ENCODE measurements at places on chromosomes 11 and 22.

DNA sequence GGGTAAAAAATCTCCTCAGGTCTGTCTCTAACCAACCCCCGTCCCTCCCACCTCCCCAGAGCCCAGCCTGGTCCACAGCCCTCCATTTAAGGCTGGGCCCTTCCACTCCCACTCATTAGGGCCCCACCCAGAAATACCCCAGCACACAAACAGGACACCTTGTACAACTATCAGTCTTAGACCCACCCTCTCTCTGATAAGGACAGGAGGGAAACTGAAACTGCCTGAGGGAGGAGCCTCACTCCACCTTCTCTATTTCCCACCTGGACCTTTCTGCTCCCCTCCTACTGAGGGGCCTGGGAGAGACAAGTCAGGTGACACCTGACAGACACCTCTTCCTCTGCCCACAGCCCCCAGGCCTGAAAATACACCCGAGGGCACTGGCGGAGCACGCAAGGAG lies 90.2 kb downstream of the PLEKHA7 start:
- DNase-seq = no peak

- no peak for DNase-seq
Measured at GRCh38 chr22:30007361-30007760, 72.9 kb upstream of the HORMAD2 start.

- DNase-seq = no peak
Measured at GRCh38 chr22:45254388-45254787, 13.7 kb upstream of the KIAA0930 start.

DNA sequence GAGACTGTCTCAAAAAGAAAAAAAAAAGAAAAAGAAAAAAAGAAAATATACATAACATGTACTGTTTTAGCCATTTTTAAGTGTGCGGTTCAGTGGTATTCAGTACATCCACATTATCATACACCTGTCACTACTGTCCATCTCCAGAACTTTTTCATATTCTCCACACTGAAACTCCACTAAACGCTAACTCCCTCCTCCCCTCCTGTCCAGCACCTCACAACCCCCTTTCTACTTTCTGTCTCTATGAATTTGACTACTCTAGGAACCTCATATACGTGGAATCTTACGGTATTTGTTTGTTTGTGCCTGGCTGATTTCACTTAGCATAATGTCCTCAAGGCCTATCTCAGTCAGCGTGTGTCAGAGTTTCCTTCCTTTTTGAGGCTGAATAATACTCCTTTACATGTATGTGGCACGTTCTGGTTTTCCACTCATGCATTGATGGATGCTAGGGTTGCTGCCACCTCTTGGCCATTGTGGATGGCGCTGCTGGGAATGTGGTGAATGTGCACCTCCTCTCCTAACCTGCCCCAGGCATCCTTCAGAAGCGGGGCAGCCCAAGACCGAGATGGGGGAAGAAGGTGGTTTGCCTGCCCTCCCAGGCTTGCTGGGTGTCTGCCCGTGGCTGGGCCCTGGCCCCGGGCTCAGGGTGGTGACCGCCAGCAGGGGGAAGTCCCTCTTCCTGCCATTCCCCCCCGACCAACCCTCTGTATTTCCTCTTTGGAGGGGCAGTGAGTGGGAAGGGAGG lies 60.5 kb downstream of the BCR start:
- no peak for DNase-seq

DNA sequence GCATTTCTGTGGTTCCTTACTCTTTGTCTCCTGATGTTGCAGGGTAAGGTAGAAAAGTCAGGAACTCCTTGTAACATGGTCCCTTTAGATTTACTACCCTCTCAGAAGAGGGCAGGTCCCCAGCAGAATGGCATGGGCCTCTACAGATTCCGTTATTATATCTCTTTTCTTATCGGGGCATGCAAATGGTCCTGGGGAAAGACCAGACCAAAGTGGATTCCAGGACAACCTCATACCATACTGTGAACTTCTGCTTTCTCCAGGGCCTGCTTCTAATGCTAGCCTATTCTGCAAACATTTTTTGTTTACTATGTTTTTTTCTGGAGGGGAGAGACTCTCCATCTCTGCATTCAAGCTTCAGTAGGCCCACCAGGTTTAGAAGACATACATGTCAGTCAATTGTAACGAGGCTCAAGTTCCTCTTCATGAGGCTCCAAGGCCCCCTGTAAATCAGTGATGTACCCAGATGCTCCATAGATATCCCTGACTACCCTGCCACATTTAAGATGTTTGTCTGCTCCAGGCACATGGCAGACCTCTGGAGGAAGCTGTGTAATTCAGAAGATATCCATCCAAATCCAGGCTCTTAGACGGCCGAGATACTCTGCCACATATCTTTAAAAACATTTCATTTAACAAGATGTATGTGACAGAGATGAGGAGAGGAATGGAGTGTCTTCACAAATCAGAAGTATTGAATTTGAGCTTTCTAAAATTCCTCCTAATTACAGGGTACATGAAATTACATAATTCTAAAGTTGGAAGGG lies 8.5 kb upstream of the ME3 start:
- DNase-seq = no peak

- DNase-seq = no peak
Measured at GRCh38 chr11:72706579-72706978, 32.4 kb upstream of the PDE2A start.

GRCh38 chr11:62974848-62975522 lies 9.8 kb downstream of the SLC22A6 start:
- DNase-seq = peak; percentile 17

- DNase-seq = no peak
Measured at GRCh38 chr22:48919187-48919590, 908.5 kb downstream of the BRD1 start.

DNA sequence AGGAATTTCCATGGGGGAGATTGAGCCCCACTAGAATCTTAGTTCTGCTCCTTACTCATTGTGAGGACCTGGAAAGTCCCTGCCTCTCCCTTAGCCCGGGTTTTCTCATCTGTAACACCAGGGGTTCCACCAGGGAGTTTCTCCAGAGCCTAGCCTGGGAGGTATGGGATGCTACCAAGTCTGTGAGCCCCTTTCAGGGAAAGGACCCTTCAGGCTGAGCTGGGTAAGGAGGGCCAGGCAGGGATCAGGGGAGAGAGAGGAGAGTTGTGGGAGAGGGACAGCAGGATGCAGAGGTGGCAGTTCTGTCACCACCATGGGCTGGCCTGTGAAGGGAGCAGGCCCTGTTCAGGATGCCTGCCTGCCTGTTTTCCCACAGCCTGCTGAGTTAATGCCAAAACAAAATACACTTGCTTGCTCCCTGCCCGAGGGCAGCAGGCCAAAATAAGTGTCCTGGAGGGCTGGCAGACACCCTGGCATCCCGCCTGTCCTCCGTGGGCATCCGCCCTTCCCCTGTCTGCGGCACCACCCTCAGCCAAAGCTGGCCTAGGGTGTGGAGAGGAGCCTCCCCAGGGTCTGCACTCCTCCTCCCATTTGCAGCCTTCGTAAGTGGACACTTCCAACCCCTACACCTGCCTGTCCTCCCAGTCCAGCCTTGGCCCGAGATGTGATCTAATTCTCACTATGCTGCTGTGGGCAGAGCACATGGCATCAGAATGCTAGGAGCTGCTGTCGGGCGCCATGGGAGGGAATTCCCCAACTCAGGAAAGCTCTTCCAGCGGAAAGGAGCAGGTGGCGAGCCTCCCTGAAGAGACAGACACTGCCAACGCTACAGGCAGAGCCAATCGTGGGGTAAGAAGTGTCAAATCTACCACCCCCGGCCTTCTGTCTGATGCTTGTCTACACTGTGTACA lies 5.9 kb upstream of the FCHSD2 start:
- DNase-seq = no peak

DNA sequence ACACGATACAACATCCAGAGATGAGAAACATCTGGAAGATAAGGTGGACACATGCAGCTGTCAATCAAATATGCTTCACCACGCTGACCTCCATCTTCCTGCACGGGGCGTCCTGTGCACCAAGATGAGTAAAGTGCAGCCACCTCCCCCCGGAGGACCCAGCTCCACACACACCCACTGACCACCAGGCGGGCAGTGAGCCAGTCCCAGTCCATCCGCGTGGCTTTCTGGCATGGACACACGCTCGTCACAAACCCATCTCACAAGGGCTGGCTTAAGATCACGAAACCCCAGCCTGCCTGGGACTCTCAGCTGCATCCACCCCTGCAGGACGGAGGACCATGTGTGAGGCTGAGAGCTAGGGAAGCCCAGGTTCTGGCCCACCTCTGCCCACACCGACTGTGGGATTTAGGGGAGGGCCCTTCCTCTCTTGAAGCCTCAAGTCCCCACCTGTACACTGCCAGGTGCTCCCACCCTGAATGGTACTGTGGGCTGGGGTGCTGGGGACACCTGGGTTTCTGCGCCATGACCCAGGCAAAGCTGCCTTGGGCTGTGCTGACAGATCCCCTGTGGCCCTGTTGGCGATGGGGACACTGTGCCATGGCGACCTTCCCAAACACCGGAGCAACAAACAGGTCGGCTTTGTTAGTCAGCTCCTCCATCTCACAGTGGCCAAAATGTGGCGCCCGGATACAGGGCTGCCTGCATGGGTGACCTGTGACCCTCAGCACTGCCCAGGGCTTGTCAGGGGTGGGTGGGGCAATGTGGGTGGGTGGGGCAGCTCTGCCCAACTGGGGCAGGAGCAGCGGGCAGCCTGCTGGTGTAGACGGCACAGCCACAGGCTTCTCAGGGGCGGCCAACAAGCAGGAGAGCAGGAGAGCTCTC lies 629.0 kb downstream of the TBC1D22A start:
- no peak for DNase-seq

DNA sequence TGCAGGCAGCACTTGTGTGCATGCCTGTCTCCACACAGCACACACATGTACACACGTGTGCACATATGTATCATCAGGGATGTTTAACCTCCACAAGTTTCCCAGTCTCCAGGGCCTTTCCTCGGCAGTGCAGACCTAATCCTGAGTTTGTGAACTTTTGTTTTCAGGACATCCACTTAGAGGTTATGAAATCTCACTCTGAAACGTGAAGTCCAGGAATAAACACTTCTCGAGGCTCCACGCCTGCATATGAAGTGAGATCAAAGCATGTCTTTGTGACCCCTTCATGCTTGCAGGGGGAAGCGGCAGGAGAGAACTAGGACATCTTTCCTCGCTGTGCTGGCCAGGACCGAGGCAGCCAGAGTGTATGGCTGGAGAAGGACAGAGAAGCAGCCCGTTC lies 3.1 kb downstream of the SHISAL1 start:
- DNase-seq = no peak

DNA sequence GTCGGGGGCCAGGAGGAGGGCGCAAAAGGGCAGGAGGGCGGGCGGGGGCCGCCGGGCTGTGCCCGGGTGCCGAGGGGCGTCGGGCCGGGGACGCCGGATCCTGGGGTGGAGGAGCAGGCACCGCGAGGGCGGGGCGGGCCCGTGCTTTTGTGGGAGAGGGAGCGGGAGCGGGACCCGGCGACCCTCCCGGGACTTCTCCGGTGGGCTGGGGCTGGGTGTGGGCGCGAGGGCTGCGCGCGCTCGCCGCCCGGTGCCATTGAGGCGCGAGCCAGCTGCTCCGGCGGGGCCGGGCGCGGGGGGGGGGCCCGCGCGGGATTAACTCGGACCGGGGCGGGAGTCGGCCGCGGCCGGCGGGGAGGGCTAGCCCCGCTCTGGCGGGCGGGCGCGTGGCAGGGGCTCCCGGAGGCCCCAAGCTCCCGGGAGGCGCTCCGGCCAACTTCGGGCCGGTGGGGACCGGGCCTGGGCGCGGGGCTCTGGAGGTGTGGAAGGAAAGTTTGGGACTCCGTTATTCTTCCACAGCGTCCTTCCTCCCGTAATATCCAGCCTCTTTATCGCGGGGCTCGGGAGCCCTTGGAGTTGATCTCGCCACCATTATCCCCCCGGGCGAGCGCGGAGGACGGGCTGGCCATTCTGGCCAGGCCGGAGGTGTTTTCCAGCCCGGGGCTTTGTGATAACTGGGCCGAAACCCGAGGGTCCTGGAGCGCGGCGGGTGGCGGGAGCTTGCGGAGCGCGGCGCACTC lies 936 bp downstream of the CECR2 start:
- DNase-seq = no peak

- no peak for DNase-seq
Measured at GRCh38 chr22:46951973-46952372, 189.5 kb downstream of the TBC1D22A start.

DNA sequence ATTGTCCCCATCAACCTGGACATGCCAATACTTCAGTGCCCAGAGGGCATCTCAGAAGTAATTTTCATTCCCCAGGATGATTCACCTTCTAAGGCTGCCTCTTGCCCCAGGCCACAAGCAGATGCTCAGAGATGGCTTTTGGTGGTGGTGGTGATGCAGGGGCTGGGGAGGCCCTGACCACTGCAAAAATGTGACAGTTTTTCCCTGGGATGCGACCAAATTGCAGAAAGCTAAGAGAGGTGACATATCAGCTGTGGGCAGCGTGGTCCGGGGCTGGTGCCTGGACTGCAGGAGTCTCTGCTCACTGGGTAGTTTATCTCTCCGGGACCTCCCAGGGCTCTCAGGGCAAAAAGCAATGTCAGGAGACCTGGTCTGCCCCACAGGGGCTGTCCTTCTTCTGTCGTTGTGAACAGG lies 39.7 kb upstream of the ACCSL start:
- DNase-seq = no peak

- no peak for DNase-seq
Measured at GRCh38 chr11:103257360-103257759, 148.1 kb downstream of the DYNC2H1 start.

- no peak for DNase-seq
Measured at GRCh38 chr11:2307501-2308331, 5.9 kb downstream of the TSPAN32 start.

- DNase-seq = no peak
Measured at GRCh38 chr11:87391496-87391895, 353.8 kb downstream of the TMEM135 start.

- no peak for DNase-seq
Measured at GRCh38 chr11:109247071-109247470, 174.9 kb upstream of the C11orf87 start.

GRCh38 chr11:72688929-72689328 lies 14.7 kb upstream of the PDE2A start:
- no peak for DNase-seq

GRCh38 chr11:117441146-117441975 lies 113.7 kb downstream of the CEP164 start:
- DNase-seq = no peak

GRCh38 chr11:6663794-6664469 lies 8.3 kb upstream of the DCHS1 start:
- no peak for DNase-seq

DNA sequence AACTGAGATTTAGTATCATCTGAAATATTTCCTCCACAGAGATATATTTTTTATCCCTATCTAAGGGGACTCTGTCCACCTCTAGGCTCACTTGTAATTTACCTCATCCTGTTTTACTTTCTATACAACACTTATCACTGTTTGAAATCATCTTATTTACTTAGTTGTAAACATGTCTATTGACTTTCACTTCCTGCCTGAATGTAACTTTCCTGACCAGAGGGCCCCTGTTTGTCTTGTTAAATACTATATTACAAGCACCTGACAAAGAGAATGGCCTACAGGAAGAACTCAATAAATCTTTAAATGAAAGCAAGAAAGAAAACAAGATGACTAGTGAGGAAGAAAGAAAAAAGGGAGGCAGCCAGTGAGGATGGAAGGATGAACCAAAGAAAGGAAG lies 1727.5 kb downstream of the LRRC4C start:
- no peak for DNase-seq

DNA sequence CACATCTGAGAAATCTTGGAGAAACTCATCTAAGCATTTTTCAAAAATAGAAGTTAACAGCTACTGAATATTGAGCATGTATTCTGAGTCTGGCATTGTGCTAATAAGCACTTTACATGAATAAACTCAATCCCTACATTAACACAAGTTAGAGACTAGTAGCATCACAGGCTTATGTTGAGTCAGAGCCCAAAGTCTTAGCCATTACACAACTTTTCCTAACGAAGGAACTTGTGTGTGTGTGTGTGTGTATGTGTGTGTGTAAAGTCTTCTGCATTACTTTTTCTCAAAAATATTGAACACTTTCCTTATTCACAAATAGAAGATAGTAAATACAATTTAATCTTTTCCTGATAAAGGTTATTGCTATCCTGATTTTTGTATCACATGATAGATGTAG lies 8.7 kb upstream of the CLPB start:
- no peak for DNase-seq

Data from HFF-Myc (cell line).